ENCODE measurements at places on chromosomes 6 and 20.

- DNase-seq = no peak
These were observed 4.4 kb downstream of the AIG1 start for GRCh38 chr6:143064951-143065683.

GRCh38 chr6:3776881-3777507 lies 25.5 kb upstream of the PXDC1 start:
- DNase-seq = no peak

- DNase-seq = peak; percentile 26
These were observed 168.4 kb downstream of the DOK5 start for GRCh38 chr20:54643761-54644160.

- DNase-seq = no peak
These were observed 261.4 kb upstream of the PRDM1 start for GRCh38 chr6:105824732-105825131.

GRCh38 chr20:37192137-37192854 lies 12.9 kb upstream of the MROH8 start:
- peak; percentile 92 for DNase-seq

- no peak for DNase-seq
These were observed 22.1 kb upstream of the FKBP1A start for GRCh38 chr20:1414982-1415381.

- no peak for DNase-seq
These were observed 22.1 kb upstream of the SLC22A7 start for GRCh38 chr6:43275801-43276576.

GRCh38 chr6:157605484-157605883 lies 217.6 kb upstream of the SNX9 start:
- no peak for DNase-seq

GRCh38 chr20:20085071-20085470 lies 32.7 kb downstream of the CFAP61 start:
- DNase-seq = no peak

DNA sequence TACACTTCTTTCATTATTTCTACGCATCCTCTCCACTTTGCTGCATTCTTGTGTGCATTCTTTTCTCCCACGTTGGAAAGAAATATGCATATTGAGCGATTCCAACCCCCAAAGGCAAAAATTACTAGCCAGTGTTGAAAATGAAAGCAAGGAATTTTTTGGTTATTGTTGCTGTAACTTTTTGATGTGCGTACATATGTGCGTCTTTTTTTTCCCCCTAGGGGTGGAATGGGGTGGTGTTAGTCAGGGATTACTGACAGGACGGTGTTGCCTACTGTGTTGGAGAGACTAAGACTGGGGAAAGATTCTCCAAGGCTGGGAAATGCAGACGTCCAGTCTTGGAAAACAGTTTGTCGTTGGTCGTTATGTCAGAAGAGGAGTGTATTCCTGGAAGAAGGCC lies 44.2 kb upstream of the ESR1 start:
- no peak for DNase-seq

- DNase-seq = no peak
These were observed 1.3 kb upstream of the SNAI1 start for GRCh38 chr20:49981218-49982071.

GRCh38 chr6:110345025-110345424 lies 13.1 kb downstream of the METTL24 start:
- no peak for DNase-seq

- DNase-seq = no peak
These were observed 60.2 kb downstream of the LRRC1 start for GRCh38 chr6:53854843-53855567.

DNA sequence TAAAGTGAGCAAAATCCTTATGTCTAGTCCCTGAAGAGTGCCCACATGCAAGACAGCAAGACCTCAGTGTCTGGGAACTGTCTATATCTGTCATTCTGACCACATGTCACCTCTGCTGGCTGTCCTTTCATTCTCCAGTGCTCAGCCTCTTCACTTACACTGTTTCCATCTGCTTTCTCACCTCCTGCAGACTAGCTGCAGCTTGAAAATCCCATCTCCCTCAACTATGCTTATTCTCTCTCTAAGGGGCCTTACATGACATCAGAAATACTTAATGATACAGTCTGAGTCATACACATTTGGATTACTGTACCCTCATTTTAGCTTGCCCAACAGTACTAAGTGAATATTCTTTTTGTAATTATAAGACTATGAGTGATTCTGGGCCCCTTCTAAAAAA lies 587.8 kb downstream of the EPM2A start:
- DNase-seq = no peak

DNA sequence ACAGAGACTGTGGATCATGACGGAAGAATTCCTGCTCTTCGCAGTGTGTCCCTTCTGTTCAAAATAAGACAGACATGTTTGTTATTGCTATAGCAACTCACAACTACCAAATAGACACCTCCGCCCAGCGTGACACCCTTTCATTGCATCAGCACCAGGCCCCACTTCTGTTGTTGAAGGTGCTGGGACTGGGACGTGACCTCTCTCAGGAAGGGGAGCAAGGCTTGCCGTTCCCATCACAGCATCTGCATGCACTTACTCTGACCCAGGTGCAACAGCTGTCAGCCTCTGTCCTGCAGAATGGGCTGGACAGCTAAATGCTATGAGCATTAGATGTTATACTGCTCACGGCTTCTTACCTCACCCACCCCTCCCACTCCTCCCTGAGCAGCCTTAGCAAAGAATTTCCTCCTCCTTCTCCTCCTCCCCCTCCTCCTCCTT lies 94.1 kb downstream of the DACT2 start:
- no peak for DNase-seq

GRCh38 chr6:65709099-65709830 lies 2.2 kb upstream of the EYS start:
- no peak for DNase-seq

GRCh38 chr6:26021350-26022131 lies 58.9 kb downstream of the TRIM38 start:
- peak; percentile 94 for DNase-seq

DNA sequence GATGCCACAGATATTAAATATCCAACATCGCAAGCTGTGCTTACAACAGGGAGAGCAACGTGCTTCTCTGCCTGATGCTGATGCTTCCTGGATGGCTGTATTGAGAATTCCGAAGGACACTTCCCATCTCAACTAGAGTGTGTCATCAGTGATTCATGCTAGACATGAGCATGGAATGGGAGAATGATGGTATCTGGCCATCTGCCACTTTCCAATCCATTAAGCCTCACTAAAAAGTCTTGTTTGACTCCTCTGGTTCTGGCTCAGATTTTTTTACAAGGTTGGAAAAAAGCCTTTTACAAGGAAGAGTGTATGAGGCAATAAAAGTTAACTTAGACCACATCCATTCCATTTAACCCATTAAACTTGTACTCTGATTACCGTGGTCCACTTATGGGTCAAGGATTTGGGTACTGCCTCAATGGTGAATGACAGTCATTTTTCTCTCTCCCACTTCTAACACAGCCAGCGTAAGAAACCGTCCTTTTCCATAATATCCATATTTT lies 265.3 kb downstream of the UST start:
- no peak for DNase-seq

DNA sequence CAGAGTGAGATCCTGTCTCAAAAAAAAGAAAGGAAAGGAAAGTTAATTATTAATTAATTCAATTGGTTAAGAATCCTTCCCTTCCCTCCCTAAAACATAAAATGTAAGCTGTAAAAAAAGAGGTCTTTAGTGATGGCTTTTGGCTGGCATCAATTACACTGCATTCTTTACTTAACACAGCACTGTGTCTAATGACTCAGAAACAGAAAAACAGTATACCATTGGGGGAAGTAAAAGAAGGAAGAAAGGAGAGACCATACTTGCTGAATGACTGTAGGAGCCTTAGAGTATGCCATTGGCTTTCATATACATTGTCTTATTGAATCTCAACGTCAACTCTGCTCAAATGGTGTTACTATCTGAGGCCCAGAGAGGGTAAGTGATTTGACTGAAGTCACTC lies 18.3 kb upstream of the CITED2 start:
- DNase-seq = no peak

DNA sequence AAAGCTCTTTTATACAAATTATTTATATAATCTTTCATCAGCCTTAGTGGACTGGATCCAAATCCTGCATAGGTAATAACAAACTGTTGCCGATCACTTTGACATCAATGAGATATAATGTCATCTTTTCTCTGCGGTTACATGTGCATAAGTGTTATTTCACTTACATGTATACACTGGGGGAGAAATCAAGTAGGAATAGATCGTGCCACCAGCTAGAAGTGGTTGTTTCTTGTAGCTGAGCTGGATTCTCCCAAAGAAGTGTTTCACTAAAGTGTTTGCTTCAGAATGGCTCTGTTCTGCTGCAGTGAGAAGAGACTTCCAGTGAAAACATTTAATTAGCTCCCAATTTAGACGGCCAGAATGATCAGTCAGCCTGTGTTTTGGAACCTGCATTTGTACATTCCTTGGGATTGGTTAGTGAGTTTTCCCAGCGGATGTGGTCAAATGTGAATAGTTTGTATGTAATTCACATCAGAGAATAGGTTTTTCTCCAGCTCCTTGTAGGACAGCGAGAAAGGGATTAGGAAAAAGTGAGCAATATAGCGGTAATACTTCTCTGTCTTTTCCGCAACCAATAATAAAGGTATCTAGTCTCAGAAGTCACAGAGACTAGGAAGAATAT lies 163.1 kb upstream of the CCN2 start:
- no peak for DNase-seq

GRCh38 chr20:50111120-50111828 lies 1.7 kb downstream of the UBE2V1 start:
- no peak for DNase-seq

DNA sequence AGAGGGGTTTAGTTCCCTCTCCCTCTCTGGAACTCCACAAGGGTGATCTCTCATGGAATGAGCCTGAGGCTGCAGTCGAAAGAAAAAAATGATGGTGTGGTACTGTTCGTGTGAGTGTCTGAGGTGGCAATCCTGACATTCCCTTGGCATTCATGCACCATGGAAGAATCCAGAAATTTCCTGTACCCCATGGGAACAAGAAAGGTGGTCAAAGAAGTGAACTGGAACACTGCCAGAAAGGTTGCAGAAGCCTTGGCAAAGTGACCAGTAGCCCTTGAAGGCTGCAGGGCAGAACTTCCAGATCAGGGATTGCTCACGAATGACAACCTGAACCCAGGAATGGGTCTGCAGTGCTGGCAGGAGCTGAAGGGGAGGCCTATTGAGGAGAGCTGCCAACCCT lies 394.7 kb downstream of the CD83 start:
- DNase-seq = no peak

DNA sequence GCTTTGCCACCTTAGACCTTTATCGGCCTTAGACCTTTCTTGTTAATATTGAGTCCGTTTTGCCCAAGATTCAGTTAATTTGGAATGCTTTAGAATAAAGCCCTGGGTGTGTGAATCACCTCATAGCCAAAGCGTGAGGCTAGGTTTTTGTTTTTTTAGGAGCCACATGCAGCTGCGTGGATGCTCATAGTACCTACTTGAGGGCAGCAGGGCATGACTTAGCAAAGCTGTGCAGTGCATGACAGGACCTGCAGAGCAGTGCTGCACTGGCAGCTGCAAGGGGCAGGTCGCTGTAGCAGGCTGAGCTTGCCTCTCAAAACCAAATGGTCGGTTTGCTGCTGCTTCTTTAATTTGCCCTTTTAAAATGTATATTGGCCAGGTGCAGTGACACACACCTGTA lies 116.1 kb downstream of the JAG1 start:
- no peak for DNase-seq

- no peak for DNase-seq
These were observed 73.7 kb upstream of the FAM184A start for GRCh38 chr6:119152187-119152586.

DNA sequence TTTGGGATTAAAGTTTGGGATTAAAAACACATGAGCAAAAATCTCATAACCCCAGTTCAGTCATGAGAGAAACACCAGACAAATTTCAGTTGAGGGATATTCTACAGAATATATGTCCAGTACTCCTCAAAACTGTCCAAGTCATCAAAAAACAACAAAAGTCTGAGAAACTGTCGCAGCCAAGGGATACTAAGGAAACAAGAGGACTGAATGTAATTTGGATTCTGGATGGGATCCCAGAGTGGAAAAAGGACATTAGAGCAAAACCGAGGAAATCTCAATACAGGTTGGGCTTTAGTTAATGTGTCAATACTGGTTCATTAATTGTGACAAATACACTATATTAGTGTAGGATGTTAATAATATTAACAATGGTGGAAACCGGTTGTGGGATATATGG lies 219.3 kb downstream of the BCKDHB start:
- DNase-seq = no peak

DNA sequence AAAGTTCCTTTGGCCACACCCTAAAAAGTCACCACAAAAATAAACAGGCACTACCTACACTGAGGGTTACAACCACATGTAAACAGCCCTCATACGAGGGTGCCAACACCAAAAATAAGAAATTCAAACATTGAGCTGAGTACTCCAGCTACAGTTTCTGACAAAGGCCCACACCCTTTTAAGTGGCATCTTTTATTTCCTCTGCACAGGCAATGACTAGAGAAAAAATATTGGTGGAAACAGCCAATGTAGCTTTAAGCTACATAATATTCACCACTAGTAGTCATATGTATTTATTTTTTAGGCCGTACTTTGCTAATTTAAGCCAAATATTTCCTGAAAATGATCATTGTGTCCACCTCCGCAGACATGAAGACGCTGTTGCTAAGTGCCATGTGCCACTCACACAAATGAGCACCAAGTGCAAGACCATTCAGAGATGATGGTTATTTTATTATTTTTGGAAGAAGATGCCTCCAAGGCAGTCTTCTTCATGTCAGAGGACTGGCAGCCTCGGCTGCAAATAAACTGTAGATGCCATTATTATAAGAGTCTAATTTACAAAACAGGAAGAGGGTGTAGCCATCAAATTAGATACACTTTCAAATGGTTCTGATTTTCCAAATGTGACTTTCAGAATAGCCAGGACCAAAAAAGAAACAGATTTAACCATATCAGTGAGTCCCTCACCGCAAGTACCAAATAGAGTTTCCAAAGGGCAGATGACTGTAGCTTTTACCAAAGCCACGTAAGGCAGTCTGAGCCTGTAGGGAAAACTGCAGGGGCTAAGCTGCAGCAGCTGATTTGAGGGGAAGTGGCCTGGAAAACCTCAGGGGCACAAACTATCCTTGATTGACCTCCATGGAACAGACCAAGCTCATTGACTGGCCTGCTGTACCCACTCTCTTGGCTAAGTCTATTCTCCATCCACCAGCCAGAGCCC lies 13.4 kb downstream of the CYP24A1 start:
- no peak for DNase-seq

- no peak for DNase-seq
These were observed 77.0 kb downstream of the FLRT3 start for GRCh38 chr20:14260367-14260766.

DNA sequence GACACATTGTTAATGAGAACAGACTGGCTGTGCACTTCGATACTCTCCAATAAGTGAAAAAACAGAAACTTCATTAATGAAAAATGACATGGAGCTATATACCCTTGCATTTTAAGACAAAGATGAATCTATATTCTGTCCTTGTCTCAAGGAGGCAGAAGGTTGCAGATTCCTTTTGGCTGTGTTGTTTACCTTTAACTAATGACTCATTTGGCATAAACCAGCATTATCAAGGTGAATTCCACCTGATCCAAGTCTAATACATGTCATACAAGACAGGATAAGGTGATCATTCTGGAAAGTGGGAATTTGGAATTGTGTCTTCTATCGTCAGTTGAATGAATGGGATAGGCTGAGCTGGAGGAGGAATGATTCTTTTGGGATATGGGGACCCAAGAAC lies 192.9 kb downstream of the PLCB4 start:
- no peak for DNase-seq

- no peak for DNase-seq
These were observed 39.6 kb upstream of the CD93 start for GRCh38 chr20:23125625-23126191.

Data from ovary (tissue), 10 donors.